ENCODE measurements at places on chromosomes 16 and 17.

GRCh38 chr17:78322858-78323455, 36.9 kb downstream of the SOCS3 start:
- DNase-seq = no peak

GRCh38 chr17:80430446-80431245, 15.7 kb downstream of the ENDOV start:
- no peak for DNase-seq

DNA sequence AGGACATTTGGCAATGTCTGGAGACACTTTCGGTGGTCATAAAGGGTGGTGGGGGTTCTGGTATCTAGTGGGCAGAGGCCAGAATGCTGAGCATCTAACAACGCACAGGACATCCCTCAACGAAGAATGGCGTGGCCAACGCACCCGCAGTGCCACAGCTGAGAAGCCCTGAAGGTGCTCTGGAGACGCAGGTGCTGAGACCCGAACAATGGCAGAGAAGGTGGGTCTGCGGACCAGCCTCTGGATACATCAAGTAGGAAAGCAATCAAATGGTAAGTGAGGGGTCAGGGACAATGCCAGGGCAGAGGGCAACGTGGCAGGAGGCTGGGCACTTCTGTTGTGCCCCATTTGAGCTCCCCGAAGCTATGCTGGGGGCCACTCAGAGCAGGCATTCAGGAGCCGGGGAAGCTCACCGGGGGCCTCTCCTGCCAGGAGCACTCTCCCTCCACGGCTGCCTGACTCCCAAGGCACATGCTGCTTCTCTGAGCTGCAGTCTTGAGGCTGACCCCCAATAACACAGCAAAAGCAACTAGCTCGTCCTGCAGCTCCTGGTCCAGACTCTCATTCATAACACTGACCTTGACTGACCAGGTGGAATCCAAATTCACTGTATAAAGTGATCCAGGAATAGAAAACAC, 26.0 kb downstream of the SPHK1 start:
- DNase-seq = no peak

GRCh38 chr16:88884569-88885271, 18.3 kb upstream of the PABPN1L start:
- DNase-seq = no peak

DNA sequence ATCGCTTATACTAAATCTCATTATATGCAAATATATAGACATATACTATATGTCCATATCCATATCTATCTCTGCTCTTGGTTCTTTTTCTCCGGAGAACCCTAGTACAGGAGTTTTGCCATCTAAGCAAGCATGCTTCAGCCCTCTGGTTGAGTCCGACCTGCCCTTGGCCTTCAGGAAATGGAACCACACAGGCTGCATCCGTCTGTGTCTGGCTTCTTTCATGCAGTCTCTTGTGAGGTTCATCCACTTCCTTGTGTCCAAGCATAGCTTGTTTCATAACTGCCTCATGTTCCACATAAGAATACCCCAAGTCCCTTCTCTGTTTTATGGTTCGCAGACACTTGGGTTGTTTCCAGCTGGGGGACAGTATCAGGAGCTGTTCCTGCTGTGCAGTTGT, 16.8 kb downstream of the SNX20 start:
- DNase-seq = no peak

- DNase-seq = no peak
These were observed 1.8 kb downstream of the TUFM start for GRCh38 chr16:28844226-28844885.

DNA sequence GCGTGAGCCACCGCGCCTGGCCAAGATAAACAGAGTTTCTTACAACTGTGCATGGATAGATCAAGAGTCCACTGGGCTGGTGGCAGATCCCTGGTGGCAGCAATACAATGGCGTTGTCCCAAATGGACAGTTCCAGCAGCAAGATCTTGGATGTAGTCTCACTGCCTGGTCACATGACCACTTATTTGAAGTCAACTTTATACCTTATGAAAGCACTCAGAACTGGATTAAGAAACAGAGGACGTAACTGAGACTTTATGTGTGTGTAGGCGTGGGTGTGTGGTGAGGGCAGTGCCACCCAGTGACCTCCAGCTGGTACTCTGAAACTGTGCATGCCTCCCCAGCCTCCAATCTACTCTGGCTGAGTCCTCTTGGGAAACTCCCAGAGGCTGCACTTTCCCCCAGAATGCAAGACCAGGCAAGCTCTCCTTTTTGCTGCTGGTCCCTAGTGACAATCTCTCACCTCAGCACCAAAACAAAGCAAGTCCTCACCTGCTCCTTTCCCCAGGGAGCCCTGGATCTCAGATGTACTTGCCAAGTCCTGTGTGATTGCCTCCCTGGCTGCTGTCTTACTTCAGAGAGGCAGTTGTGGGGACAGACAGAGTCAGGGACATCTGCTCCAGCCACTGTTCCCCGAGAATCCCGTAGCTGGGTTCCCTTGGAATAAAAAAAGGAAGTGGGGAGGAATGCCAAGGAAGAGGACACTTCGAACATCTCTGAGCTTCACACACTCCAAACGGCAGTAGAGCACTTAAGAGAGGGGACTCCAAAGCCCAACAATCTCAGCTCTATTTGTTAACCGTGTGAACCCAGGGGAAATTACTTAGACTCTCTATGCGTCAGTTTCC, 11.7 kb upstream of the ST6GALNAC2 start:
- no peak for DNase-seq

- no peak for DNase-seq
These were observed 8.2 kb downstream of the IGFBP4 start for GRCh38 chr17:40451420-40451819.

DNA sequence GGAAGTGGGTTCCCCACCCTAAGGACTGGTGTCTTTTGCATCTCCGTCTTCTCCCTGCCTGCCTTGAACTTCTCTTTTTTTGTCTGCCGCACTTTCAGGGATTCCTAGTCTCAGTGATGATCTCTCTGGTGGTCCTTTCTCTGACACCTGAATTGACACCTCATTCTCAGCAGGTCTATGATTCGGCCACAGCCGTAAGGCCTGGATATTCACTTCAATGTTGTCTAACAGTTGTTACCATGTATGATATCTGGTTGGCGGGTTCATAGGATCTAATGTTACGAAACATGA, 25.1 kb upstream of the SLC47A1 start:
- no peak for DNase-seq

DNA sequence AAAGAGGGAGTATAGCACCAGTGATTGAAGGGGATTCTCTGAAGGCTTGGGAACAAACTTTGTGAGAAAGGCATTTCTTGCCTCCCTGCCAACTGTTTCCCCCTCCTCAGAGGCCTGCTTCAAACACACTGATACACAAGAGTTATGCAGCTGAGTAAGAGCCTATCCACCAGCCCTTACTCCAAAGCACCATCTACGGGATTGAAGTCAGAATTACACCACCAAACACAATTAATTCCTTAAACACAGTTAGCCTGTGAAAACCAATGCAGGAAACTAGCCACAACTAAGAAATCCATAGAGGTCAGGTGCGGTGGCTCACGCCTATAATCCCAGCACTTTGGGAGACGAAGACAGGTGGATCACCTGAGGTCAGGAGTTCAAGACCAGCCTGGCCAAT, 138.3 kb downstream of the SHCBP1 start:
- no peak for DNase-seq

DNA sequence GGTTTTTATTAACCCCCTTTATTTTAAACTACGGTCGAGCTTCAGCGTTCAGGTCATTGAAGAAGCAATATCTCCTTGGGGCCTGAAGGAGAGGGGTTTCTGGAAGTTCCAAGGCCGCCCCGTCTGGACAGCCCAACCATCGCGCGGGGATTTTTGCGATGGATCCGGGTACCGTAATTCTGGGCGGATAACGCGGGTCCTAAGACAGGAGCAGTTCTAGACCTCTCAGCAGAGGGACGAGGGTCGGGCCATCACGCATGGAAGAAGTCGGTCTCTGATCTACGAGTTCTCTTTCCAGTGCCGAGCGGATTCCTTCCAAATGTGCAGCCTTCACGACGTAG, 3.6 kb downstream of the BORCS6 start:
- DNase-seq = no peak

GRCh38 chr16:48105456-48105855, 50.3 kb downstream of the ABCC12 start:
- no peak for DNase-seq

DNA sequence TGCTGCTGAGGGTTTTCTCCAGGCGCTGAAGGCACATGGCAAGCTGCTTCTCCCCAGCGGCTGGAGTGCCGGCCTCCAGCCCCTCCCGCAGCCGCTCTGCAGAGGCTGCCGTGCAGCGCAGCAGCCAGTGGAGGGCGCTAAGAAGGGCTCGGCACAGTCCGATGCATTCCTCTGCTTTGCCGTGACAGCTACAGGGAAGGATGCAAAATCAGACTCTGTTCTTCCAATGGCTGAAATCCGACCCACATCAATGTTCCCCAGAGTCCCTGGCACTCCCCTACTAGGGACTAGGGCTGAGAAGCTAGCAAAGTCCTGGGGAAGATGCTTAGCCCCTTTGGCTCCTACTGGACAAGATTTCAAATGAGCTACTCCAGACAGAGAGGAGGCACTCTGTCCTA, 19.0 kb downstream of the MED24 start:
- no peak for DNase-seq

DNA sequence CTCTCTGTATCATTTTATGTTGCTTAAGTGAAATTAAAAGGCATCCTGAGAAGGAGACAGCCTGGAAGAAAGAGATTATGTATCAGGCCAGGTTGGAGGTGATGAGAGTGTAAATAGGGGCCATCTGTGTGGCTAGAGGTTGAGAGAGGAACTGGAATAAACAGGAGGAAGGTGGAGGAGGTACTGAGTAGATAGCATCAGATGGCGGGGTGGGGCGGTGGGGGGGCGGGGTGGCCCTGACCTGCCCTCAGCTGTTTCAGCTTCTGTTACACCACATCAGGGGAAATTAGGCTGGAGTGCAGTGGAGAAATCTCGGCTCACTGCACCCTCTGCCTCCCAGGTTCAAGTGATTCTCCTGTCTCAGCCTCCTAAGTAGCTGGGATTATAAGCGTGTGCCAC, 6.9 kb upstream of the KCNG4 start:
- DNase-seq = no peak

DNA sequence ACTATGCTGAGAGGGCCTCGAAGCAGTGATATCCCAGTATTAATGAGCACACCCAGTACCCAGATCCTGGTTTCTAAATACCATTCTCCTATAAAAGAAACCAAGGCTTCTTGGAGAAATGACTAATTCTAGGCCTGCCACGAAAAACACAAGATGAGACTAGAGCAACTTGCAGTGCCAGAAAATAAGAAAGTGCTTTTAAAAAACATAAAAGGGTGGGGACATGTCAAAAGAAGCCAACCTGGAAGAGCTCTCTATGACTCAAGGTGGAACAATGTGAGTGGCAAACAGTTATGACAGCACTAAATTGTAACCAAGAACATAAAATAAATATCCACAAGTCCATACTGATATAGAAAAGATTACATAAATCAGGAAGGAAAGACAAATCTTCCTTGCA, 153.2 kb upstream of the KCNJ18 start:
- no peak for DNase-seq

DNA sequence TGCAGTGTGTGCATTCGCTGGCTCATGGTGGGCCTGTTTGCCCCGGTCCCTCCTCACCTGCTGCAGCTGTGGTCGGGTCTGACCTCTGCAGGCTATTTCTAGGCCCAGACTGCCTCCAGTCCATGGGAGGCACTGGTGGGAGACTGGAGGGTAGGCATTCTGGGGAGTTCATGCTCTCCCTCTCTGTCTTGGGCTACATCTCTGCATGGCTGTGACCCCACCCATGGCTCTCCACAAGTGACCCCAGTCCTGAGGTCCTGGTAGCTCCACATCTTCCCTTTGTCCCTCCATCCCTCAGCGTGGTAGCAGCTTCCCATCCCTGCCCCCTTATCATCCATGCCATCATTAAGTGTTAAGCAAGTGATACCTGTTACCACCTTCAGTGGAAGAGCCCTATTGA, 107.8 kb upstream of the SEC14L1 start:
- DNase-seq = no peak

GRCh38 chr16:10122546-10122945, 59.7 kb downstream of the GRIN2A start:
- DNase-seq = no peak

- DNase-seq = no peak
These were observed 21.3 kb upstream of the CRYBA1 start for GRCh38 chr17:29225396-29225795.

- no peak for DNase-seq
These were observed 103.1 kb downstream of the SOX9 start for GRCh38 chr17:72223866-72224291.
